HAP-1 (cell line): ENCODE measurements at places on chromosomes 16 and 17.
A peak's percentile ranks its signal among the peaks of the same experiment; 100 is the strongest.

- DNase-seq: no peak
Measured at GRCh38 chr17:37066322-37067255, 117.8 kb downstream of the AATF start.

DNA sequence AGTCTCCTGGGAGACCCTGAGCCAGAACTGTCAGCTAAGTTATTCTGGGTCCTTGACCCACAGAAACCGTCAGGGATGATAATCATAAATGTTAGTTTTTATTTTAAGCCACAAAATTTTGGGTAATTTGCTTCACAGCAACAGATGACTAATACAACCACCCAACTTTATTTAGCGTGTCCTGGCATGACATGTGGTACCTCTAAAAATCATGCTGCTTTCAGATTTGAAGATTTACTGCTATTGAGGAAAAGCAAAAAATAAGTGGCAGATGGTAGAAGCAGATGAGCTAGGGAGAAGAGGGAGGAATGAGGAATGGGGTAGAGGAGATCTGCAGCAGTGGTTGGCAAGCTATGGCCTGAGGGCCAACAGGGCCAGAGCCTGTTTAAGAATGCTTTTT, 90.4 kb downstream of the TMEM100 start:
- no peak for DNase-seq

- DNase-seq: no peak
Measured at GRCh38 chr17:7431231-7431630, 2.6 kb downstream of the SPEM3 start.

DNA sequence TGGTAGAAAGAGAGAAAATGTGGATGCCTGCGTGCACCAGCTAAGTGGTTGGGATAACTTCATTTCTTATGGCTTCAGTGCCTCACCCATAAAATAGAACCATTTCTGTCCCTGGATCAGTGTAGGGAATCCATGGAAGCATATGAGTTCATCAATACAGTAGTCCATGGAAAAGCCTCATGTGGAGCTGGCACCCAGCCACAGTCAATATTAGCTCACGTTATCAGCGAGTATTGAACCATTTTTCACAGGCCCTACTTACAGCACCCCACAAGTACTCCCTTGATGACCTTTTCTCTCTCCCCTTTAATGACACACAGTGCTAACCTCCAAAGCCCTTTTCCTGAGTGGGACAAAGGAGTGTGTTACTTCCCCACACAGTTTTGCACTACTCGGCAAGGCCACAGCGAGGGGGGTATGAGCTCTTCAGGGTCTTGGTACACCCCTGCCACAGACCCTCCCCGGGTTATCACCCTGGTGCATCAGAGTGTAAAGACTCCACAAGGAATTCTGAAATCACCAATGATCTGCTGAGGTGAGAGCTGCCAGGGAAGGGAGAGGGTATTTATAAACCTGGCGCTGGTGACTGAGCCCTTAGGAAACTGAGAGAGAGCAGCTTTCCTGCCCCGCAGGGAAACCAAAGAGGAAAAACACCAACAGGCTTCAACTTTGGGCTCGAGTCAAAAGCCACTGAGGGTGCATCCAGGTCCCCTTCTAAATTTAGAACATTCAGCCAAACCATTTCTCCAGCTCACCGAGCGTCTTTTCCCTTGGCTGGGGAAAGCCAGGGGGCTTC, 36.9 kb downstream of the DYNLRB2 start:
- DNase-seq: no peak

DNA sequence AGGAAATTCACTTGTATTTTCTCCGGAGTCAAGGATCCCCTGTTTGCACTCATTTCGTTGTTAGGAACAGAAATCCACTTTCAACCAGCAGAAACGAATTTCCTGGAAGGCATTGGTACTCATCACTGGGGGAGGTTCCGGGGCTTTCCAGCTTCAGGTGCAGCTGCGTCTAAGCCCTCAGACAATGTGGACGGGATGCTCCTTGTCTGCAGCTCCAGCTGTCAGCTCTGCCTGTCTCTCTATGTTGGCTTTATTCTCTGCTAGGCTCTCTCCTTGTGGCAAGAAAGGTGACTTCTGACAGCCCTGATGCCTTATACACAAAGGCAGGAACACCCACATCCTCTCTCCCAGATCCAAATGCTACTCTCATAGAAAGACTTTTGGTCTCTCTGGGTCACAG, 183.9 kb upstream of the HSBP1 start:
- no peak for DNase-seq

DNA sequence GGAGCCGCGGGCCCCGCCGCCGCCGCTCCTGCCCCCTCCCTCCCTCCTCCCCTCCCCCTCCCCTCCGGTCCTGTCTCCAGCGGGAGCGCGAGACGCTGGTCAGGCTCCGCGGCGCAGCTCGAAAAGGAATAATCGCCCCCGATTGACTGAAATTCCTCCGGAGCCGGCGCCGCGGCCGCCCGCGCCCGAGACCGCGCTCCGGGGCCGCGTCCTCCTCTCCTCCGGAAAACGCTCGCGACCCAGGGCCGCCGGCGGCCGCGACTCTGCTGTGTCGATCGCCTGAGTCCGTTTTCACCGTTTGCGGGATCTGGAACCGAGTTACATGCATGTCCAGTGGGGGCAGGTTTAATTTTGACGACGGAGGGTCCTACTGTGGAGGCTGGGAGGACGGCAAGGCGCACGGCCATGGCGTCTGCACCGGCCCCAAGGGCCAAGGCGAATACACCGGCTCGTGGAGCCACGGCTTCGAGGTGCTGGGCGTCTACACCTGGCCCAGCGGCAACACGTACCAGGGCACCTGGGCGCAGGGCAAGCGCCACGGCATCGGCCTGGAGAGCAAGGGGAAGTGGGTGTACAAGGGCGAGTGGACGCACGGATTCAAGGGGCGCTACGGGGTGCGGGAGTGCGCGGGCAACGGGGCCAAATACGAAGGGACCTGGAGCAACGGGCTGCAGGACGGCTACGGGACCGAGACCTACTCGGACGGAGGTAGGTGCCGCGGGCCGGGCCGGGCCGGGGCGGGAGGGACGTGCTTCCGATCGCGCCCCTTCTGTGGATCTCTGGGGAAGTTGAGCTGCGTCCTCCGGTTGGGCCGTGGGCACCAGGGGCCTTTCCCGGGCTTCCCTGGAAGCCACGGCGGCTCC, 744 bp downstream of the JPH3 start:
- peak; percentile 66 for DNase-seq

DNA sequence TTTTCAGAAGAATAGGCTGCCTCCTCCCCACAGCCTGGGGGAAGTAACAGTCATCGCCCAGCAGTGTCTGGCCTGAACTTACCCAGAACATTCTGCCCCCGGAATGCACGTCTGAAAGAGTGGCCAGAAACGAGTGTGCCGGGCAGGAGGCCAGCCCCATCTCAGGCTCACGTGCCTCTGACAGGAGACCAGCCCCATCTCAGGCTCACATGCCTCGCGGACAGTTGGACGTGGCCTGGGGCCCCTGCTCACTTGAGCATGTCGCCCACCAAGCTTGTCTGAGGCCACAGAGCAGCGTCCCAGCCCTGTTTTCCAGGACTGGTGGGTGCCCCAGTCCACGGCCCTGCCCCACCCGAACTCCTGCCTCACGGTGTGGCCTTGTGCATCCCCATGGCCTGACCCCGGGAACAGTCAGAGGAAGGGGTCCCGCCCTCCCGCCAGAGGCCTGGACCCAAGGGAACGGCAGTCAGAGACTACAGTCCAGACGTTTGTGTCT, 16.3 kb upstream of the CDH15 start:
- DNase-seq: no peak

DNA sequence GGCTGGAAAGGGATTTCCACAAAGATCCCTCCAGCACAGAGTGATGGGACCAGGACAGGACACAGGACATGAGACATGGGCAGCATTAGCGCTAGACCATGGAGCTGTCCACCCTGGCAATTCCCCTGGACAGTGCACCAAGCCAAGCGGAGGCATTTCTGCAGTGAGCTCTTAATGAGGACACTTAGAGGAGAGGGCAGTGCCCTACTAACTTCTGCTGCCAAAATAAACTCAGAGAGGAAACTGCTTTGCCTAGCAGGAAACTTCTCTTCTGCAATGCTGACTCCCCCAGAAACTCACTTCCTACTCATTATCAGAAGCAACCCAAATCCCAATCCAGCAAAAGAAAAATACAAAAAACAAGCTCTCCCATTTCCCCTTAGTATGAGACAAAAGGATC, 119.2 kb downstream of the HS3ST2 start:
- no peak for DNase-seq

DNA sequence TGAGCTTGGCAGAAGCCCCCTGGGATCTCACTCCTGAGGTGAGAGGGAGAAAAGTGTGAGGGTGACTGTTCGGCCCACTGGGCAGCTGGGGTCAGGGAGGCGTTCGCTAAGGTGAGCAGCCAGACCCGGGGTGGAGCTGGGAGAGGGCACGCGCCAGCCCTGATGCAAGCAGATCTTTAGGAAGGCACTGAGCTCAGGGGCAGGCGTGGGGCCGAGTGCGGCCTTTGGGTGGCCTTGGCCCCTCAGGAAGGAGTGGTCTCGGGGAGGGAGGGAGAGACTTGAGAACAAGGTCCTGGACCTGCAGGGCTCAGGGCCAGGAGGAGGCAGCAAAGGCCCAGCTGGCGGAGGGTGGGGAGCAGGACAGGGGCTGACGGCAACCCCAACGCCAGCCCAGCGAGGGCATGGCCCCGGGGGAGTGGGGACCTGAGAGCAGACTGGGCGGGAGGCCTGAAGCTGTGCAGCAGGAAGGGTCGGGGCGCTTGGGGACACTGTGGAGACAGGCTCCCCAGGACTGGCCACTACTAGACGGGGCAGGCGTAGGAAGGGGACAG, 14.5 kb upstream of the WDR45B start:
- DNase-seq: no peak

- no peak for DNase-seq
Measured at GRCh38 chr16:81513204-81514040, 68.8 kb downstream of the CMIP start.

- no peak for DNase-seq
Measured at GRCh38 chr17:41621916-41622315, 2.5 kb downstream of the KRT17 start.

- no peak for DNase-seq
Measured at GRCh38 chr17:3308603-3309002, 10.4 kb upstream of the OR3A1 start.

GRCh38 chr17:78495634-78496033, 81.6 kb downstream of the DNAH17 start:
- no peak for DNase-seq

DNA sequence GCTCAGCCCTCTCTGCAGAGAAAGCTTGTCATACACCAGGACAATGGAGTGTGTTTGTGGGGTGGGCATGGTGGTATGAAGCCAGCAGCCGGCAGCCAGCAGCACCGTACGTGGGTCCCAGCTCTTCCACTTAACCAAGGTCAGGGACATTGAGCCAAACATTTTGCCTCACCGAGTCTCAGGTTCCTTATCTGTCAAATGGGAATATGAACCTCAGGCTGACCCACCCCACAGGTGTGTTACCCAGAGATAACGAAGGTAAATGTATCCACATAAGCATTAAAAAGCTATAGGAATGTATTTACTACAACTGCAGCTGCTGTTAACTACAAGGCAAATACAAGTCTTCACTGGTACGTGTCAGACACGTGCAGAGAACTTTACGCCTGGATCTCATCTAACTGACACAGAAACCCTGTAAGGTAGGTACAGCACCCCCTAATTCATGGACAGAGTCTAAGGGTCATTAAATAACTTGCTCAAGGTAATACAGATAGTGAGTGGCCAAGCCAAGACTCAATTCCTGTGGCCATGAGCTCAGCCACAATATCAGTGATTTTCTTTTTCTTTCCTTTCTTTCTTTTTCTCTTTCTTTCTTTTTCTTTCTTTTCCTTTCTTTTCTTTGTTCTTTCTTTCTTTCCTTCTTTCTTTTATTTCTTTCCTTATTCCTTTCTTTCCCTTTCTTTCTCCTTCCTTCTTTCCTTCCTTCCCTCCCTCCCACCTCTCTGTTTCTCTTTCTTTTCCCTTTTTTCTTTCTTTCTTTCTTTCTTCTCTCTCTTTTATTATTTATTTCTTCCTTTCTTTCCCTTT, 990 bp downstream of the SLC5A11 start:
- no peak for DNase-seq

DNA sequence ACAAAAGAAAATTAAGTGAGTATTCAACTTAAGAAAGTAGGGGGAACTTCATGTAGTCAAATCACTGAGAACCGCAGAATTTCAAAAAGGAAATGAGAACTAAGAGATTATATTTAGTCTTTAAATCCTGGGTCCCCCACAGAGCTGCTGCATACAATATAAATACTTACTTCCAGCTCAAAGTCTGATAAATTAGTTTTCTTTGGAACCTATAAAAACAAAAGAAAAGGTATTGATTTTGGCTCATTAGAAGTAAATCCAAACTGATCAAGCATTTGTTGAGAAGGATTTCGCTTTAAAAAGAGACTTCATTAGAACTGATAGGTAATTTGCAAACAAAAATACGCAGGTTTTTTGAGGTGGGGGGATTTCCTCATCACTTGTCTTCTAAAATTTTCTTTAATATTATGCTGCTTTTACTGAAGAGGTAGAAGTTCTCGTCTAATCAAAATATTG, 21.9 kb downstream of the PARN start:
- DNase-seq: no peak
